NCI-H2227 treated with DMSO at 0.1 percent for 48 hours (cell line): ENCODE measurements at places on chromosomes 11 and 22.
A peak's percentile ranks its signal among the peaks of the same experiment; 100 is the strongest.

DNA sequence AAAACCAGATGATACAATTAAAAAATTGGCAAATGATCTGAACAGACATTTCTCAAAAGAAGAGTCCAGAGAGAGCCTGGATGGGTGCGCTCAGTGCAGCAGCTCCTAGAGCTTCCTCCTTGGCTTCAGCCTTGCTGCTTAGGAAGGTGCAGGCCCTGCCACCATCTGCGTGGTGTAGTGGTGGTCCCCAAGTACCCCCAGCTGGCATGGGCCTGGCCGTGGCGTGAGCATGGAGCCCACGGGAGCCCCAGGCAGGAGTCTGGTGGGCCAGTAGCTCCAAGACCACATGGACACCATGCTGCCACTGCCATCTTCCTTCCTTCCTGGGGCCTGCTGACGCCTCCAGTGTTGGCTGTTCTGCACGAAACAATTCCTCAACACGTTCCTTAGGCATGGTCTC is 20.5 kb downstream of the THY1 start:
- no peak for DNase-seq

- DNase-seq = no peak
Observed at GRCh38 chr11:10592331-10592730, 23.9 kb upstream of the LYVE1 start.

DNA sequence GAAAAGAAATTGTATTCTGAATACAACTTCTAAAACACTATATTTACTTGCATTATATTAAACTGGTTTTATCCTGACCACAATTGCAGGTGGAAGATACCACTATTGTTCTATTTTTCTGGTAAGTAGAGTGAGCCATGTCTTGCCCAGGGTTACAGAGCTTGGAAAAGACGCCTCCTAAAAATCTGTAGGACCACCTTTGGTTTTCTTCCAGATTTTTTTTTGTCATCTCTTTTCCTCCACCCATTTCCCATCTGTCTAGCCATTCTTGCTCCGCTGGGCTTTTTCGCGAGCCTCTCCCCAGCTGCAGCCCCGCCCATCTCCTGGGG is 294 bp upstream of the MTMR3 start:
- no peak for DNase-seq

GRCh38 chr11:76270389-76270788 is 64.1 kb upstream of the WNT11 start:
- no peak for DNase-seq

DNA sequence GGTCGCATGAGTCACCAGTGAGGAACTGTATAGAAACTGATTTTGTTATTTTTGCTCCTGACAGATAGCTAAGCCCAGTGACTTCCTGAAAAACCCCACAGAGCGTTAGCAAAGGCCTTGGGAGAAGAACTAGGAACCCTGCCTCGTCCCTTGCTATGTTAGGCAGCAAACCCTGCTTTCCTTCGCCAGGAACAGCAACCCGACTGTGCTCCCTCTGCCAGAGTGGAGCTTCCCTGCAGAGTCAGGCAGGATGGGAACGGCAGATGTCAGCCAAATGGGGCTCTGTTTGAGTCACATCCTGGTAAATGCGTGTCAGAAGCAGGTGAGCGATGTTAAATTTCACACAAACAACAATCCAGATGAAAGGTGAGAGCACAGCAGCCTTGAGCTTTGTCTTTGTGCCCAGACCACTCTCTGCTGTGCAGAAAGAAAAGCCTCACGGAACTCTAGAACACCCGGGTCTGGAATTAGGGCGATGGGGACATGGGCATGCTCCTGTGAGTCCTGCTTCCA is 186.6 kb downstream of the ADAMTS15 start:
- no peak for DNase-seq

- DNase-seq = no peak
Observed at GRCh38 chr11:35892166-35892565, 51.7 kb upstream of the LDLRAD3 start.

- DNase-seq = no peak
Observed at GRCh38 chr11:120257346-120257745, 17.4 kb downstream of the POU2F3 start.

DNA sequence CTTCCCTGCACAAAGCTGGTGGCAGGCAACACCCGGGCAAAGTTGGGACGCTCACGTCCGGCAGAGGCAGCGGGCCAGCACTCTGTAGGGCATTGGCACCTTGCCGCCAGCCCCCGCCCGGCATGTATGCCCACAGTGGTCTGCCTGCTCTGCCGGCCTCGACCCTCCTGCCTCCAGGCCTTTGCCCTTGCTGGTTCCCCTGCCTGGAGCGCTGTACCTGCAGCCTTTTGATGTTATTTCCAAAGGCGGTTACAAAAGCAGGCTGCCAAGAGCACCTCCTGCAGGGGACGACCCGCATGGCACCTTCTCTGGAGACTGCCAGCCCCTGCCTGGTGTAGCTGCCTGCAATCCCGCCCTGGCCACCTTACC is 56.5 kb upstream of the SHISAL1 start:
- no peak for DNase-seq

GRCh38 chr11:134082990-134083389 is 14.1 kb downstream of the JAM3 start:
- no peak for DNase-seq

- peak; percentile 42 for DNase-seq
Observed at GRCh38 chr22:26461188-26461810, 22.3 kb downstream of the HPS4 start.
